ENCODE measurements at places on chromosomes 5 and 9.

- no peak for DNase-seq
Observed at GRCh38 chr5:181184845-181185216, 20.2 kb downstream of the TRIM7 start.

- DNase-seq: no peak
Observed at GRCh38 chr5:160092960-160093707, 26.1 kb downstream of the PWWP2A start.

GRCh38 chr5:76701298-76701697, 14.6 kb upstream of the F2R start:
- no peak for DNase-seq

DNA sequence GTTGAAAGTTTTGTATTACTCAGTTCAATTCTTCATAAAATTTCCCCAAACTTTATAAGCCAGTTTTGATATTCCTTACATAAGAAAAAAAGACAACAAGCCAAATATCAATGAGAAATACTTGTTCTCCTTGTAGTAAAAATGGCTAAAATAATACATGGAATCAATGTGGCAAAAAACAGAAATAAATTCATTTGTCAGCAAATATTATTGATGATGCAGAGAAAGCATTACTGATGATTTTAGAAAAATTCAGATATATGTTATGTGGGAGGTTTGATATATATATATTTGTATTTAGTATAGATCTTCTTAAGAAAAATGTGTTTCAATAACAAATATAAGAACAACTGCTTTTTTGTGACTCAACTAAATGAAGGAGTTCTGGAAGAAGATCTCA, 127.0 kb upstream of the PUM3 start:
- no peak for DNase-seq

DNA sequence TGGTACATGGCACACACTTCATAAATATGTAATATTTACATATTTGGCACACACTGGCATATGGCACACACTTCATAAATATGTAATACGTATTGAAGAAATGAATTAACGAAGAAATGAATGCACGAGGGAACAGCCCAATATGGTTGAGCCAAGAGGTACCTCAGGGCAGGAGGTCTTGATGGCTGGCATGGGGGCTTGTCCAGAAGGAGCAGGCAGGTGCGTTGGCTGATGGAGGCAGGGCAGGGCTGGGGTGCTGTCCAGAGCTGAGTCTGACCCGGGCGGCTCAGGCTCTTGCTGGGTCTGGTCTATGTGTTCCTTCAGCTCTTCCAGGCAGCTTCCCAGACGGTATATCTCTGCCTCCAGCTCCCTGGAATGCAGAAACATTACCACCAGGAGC, 26.2 kb downstream of the AKNA start:
- DNase-seq: no peak

DNA sequence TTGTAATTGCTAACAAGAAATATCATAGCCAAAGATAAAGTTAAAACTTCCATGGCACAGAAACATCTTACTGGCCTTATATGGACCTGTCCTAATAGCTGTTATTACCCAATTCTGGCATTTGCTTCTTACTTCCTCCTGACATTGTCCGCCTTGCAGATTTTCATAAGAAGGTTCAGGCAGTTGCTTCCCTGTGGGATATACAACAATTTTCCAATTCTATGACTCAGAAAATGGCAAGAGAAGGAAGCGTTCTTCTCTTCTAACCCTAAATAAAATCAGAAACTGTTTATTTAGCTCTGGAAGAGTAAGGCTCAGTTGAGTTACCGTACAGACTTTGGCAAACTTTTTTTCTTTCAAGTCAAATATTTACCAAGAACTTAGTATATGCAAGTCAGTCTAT, 1.7 kb downstream of the PRKAA1 start:
- no peak for DNase-seq

GRCh38 chr5:112174959-112175594, 244.0 kb downstream of the EPB41L4A start:
- peak; percentile 75 for DNase-seq

DNA sequence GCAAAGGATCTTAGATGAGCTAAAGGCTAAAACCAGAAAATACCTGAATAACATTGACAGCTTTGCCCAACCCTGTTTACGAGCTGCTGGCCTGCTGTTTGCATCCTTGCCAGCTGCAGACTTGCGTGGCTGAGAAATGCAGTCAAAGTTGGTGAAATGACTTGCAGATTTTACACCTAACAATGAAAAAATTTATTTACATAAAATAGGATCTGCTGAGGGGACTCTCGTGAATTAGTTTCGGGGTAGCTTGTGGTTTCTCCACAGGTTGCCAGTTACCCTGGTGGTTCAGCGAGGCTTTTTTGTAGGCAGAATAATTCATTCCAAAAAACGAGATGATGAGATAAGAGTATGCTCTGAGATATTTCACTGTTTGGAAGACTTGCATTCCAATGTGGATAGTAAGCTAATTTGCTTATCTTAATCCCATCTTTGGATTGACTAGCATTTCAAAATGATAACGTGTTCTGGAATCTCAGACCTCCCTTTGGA, 65.7 kb upstream of the FANCC start:
- no peak for DNase-seq

DNA sequence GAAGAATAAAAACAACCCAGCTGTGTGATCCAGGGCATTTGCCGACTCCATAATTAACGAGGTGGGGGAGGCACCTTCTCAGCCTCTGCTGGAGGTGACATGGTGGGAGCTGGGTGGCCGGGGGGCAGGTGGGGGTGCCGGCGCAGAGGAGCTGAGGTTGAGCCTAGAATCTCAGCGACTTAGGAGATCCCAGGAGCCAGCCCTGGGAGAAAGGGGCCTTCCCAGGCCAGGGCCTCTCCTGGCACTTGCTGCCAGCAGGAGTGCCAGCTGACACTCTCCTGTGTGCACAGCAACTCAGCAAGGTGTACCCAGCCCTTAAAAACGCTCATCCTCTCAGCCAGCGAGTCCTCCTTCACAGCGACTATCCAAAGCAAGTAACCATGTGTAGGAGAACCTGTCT, 62.8 kb upstream of the FCN1 start:
- no peak for DNase-seq

DNA sequence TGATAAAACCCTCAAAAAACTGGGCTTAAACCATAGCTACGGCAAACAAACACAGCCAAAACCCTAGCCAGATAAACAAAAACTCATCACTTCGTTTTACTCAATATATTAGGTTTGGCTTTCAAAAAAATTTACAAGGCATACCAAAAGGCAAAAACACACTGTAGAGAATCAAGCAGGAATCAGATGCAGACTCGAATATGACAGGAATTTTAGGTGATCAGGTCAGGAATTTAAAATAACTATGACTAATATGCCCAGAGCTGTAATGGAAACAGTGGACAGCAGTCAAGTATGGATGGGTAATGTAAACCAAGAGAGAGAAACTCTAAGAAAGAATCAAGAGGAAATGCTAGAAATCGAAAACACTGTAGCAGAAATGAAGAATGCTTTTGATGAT, 26.5 kb upstream of the DOCK2 start:
- DNase-seq: no peak

- DNase-seq: no peak
Observed at GRCh38 chr9:5767968-5768932, 64.7 kb downstream of the ERMP1 start.

GRCh38 chr9:12838546-12838945, 63.7 kb downstream of the LURAP1L start:
- no peak for DNase-seq

- DNase-seq: no peak
Observed at GRCh38 chr5:1763548-1763911, 36.1 kb downstream of the MRPL36 start.

- DNase-seq: no peak
Observed at GRCh38 chr5:173953528-173954090, 35.4 kb upstream of the C5orf47 start.

DNA sequence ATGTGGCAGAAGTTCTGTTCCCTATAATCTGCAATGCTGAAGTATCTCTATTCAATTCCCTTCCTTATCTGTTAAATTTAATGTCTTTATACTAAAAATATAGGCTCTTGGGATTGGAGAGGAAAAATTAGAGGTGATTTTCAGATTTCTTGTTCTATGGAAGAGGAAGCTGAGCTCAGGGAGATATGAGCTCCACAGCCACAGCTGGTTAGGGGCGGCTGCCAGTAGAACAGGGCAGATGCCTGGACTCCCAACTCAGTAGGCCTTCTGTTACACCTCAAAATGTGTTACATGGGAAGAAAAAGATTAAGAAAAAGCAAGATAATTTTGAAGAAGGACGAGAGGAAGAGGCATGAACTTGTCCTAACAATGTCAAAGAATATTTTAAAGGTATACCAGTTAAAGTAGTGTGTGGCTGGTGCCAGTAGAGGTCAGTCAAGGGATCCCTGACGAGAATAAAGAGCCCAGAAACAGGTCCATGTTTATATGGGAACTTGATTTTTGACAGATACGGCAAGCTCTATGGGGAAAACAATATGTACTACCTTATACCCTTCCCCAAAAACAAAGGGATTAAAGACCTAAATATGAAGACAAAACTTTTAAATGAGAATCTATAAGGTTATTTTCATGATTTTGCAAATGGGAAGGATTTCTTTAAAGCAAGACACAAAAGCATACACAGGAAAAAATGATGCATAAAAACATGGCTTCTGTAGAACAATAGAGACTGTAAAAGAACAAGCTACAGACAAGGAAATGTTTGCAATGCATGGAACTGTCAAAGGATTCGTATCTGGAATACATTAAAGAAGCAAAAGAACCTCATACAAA, 28.7 kb downstream of the DNAJC21 start:
- peak; percentile 27 for DNase-seq

DNA sequence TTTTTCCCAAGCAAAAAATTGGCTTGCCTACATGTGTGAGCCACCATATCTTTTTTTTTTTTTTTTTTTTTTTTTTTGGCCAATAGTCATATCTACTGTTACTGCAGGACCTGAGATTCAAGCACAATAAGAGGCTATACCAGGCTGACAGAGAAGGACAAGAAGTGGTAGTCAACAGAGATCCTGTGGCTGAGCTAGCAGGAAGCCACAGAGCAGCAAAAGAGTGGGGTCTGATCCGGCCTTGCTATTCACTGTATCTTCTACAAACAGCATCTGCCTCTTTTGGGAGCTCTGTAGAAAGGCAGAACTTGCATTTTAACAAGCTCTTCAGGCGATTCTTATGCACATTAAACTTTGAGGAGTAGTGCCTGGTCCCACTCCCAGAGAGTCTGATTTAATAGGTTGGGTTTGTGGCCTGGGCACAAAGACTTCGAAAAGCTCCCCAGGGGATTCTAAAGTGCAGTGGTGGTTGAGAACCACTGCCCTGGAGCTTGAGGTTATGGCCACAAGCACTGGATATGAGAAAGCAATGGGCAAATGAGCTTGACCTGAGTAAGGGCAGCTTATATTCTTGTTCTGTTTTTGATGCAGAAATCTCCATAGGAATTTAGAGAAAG, 162.8 kb downstream of the PIK3R1 start:
- no peak for DNase-seq

DNA sequence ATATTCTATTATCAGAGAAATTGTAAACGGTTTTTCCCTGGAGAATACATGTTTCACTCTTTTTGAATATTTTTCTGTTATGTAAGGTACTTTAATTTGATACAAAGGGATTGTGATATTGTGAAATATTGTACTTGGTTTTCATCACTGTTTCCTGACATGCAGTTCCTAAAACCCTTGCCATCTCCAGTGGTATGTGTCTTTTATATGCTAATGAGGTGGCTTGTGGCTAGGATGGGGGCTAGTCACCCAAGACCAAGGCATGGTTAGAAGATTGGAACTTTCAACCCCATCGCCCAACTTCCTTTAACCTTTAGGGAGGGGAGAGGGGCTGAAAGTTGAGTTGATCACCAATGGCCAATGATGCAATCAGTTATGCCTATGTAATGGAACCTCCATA, 160.6 kb downstream of the TAF11L14 start:
- DNase-seq: no peak

DNA sequence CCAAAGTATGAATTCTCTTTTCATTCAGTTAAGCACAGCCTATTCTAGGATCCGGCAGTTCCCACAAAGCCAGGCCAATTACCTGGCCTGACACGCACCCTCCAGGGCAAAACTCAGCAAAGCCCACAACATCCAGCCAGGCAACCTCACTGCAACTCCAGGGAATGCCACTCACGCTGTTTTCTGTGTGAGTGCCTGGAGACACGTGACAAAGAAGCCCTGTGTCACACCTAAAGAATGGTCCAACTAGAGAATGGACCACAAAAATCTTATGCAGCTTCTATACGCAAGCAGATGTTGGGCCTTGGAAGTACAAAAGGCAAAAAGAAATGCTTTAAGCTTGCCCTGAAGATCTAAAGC, 20.2 kb downstream of the RETREG1 start:
- DNase-seq: no peak

GRCh38 chr5:2241842-2242241, 359.1 kb upstream of the IRX4 start:
- no peak for DNase-seq

DNA sequence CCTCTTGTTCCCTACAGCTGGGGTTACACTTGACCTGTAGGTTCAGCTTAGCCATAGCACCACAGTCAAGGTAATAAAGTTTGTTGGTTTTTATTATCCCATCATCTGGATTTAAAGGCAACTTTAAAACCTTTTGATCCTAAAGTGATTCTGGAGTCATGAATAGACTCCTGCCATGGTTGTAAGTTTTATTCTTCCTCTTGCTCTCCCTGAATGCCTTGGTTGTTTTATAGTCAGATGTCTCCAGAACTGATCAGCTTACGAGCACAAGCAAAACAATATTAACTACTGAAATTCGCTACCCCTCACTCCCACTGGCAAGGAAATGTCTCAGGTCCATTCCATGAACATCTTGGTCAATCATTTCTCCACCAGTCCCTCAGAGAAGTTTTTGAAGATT, 1328.6 kb downstream of the PTPRD start:
- DNase-seq: no peak

GRCh38 chr5:148002451-148002850, 61.3 kb upstream of the SPINK5 start:
- no peak for DNase-seq

DNA sequence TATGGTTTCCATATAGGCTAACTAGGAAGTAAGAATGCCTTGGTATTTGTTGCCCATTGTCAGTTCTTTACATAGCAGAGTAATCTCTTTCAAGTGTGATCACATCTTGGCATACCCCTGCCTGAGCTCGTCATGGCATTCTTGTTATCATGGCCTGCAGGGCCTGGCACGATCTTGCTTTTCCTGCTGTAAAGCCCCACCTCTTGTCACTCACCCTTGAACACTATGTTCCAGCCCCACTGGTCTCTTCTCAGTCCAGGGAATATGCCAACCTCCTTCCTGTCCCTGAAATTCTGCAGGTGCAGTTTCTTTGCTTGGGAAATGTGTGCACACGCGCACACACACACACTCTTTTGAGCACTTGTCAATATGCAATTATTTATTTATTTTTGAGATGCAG, 250.2 kb upstream of the DMRT1 start:
- DNase-seq: no peak

- no peak for DNase-seq
Observed at GRCh38 chr5:179374506-179375235, 29.4 kb upstream of the ADAMTS2 start.

Measured in Ammon's horn (tissue), 1 donor.